ENCODE measurements at places on chromosomes 4 and X.
A peak's percentile ranks its signal among the peaks of the same experiment; 100 is the strongest.

GRCh38 chrX:43958529-43958928 lies 14.7 kb downstream of the NDP start:
- peak; percentile 53 for DNase-seq

GRCh38 chr4:106126062-106126461 lies 189.9 kb downstream of the TBCK start:
- no peak for DNase-seq

DNA sequence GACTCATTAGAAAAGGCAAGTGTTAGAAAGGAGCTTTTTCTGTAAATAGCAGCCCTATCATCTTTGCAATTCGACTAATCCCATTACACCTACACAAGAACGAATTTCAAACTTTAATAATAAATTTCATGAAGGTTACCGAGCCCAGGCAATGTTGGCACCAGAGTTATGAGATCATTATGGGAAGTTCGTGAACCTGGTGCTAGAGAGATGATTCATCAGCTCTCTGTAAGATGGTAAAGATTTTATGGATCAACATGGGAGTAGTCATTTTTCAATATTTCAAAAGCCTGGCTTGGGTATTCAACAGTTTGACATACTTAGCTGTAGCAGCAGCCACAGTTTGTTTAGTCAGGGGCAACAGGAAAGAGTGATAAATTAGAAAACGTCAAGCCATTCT lies 35.8 kb downstream of the AMELX start:
- no peak for DNase-seq

DNA sequence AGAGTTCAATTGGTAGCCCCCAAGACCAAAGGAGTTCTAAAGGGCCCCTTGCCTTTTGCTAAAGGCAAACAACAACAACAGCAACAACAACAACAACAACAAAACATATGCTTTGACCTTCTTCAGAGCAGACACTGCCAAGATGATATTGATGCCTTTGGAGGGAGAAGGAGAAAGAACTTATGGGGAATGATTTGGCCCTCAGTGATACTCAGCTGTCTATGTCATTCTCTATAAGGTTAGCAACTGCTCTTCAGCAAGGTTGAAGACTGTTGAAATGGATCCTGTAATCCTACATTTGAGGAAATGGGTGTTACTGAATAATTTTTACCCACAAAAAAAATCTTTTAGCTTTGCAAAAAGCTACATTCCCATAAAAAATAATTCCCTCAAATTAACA lies 72.5 kb downstream of the PRPS1 start:
- no peak for DNase-seq

DNA sequence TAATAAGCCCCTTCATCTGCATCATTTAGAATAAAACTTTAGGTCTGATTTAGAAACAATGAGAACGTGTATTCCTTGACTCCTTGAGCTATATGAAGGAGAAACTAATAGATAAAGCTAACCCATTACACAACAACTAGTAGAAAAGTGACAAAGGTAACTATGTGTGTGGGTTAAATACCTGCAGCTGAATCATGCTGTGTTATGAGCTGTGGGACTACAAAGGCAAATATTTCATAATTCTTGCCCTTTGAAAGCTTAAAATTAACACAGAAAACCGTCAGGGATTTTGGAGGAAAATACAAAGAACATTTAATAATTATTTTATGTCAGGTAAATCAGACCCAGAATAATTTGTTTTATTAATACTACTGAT lies 898 bp upstream of the NDP start:
- no peak for DNase-seq

DNA sequence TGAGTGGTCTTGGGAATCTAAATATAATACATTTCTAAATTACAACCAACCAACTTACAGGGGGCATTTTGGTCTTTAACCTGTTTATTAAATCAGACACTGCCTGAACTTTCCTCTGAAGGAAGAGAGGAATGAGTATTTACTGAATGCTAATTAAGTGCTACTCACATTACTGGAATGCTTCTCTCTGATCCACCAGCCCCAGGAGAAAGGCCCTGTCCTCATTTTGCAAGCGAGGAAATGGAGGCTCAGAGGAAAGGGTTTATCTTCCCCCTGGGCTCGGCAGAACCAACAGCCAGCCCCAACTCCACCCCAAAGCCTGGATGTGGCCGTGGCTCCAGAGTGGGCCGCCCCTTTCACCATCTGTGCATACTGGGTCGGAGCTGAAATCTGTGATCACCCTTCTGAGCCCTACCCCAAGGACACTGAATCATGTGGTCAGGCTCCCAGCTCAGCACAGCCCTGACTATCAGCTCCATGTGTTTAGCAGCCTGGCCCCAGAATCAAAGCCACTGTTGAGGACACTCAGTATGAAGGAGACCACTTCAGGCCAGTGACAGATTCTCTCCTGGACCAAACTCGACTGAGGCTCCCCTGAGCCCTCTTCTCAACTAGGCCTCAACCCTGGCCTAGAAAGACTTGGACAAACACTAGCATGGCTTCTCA lies 56.7 kb upstream of the ENPP6 start:
- DNase-seq: no peak

DNA sequence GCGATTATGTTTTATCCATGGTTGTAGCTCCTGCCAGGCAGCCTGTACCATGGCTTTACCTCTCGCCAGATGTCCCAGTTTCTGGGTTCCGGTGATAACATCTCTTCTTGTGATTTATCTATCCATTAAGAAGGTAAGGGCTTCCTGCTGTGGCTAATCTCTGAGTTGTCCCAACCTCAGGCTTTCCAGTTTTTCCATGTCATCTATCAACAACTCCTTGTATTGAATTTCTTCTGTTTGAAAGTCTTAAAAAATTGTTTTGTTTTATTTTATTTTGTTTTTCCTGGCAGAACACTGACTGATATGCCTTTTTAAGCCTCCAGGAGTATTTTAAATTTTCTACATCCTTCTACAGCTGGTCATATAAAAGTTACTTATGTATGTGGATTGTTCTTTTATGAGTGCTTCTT lies 241.9 kb downstream of the ANTXR2 start:
- DNase-seq: no peak

GRCh38 chrX:113935518-113935917 lies 648.4 kb upstream of the HTR2C start:
- DNase-seq: no peak

DNA sequence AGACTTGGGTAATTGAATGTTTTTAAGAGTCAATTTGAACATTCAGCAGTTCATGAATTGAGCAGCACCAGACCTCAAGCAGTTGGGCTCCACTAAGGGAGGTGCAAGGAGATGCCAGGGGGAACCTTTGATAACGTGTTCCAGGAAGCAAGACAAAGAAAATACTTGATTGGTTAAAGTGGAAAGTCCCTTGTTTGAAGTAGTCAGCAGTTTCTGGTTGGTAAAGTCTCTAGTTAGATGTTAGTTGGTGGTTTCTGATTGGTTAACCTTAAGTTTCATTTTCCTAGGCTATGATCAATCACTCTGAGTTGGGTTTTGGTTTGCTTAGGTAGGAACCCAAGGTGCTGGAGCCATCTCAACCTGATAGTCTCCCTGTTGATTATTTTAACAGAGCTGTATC lies 4.0 kb downstream of the HERC6 start:
- no peak for DNase-seq

- no peak for DNase-seq
Observed at GRCh38 chr4:917466-917865, 14.7 kb downstream of the GAK start.

GRCh38 chr4:20591571-20591970 lies 108.7 kb upstream of the PACRGL start:
- DNase-seq: no peak

DNA sequence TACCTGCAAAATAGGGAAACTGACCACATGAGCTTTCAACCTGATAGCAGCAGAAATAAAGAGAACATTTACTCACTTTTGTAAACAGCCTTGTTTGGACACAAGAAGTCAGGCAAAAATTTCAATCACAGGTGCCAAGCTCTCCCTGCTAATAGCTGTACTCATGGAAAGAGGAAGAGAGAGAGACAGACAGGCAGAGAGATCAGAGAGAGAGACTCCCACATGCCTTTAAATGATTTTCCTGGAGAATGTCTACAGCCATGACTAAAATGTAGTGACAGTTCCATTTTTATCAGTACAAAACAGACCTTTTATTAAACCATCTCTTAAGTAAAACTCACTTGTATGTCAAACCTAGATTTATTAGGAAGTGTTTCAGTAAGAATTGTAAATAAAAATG lies 752.9 kb downstream of the TRAM1L1 start:
- no peak for DNase-seq

DNA sequence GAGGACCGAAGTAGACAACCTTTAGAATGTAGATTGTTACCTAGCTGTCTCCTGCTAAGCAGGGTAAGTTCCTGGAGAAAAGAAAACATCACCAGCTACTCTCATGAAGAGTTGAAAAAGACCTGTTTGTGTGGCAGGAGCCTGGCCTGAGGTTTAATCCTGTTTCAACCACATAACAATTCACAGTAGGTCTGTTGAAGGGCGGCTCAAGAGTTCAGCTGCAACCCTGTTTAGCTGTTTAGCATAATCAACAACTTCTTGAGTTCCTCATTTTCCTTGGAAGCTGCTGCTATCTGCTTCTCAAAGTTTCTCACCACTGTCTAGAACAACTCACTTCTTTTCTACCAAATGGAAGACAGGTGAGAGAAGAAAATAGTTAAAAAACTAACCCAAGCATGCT lies 170.4 kb upstream of the TET2 start:
- no peak for DNase-seq

- DNase-seq: no peak
Observed at GRCh38 chr4:107317611-107318010, 281.5 kb upstream of the DKK2 start.

GRCh38 chr4:36772154-36772516 lies 472.4 kb upstream of the NWD2 start:
- DNase-seq: no peak

DNA sequence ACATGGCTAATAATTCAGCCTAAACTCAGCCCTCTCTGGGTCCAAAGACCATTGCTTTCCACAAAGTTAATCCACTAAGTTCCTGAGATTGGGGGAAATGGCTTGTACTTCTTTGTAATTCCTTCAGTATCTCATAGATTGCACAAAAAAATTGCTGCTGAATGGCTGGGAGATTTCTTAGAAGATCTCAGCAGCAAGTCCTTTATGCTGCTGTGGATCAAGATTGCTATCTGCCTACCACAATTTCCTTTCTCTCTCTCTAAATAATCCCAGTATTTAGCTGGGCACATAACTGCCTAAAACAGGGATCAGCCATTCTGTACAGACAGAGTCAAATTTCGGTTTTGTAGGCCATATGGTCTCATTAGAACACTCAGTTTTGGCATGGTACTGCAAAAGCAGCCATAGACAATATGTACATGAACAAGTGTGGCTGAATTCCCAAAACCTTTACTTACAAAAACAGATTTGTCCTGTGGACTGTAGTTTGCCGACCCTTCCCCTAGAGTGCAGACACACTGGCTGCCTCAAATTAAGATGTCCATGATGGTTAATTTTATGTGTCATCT lies 18.5 kb upstream of the HOPX start:
- DNase-seq: no peak

DNA sequence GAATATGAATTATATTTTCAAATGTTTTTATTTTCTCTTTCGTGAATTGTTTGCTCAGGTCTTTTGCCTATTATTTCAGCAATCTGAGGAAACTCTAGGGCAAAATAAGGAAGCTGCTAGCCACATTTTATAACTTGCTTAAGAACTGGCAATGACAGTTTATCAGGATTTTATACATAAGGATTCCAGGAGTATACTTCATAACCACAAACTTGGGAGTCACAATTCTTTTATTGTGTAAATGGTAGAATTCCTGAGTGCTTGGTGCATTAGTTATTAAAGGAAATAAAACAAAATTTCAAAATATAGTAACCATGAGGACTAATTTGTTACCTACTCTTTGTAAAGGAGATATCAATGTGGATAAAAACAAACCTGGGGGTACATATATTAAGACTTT lies 54.4 kb downstream of the PALLD start:
- DNase-seq: no peak

GRCh38 chr4:120659616-120660170 lies 262.8 kb downstream of the PRDM5 start:
- no peak for DNase-seq

DNA sequence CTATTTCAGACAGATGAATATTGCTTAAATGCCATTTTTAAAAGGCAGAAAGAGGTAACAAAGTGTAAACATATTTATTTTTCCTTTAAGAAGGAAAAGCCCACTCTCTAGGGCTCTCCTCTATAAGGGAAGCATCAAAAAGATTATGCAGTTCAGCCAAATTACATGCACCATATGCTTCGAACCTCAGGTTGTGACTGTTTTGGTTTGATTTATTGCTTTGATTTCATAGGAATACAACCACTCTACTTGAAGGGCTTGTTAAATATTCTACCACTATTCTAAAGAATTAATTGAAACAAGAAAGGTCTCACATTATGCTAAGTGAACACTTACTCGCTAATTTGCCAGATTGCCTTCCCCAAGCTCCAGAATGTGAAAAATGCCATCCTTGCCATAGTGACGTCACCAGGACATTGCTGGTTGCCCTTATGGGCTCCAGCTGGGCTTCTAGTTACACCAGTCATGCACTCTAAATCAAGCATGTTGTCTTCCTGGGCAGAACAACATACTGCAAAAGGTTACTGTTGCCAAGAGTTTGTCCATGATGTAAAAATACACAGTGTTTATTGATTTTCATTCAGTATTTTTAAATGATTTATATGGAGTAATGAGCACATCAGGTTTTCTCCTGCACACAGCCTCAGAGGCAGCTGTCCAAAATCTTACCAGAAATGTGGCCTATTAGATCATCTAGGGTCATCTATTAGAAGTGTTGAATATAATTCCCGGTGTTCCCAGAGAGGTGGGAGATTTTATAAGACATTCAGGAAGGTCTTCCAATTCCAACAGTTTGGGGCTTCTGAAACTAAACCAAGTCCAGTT lies 164.4 kb upstream of the RAPGEF2 start:
- no peak for DNase-seq

DNA sequence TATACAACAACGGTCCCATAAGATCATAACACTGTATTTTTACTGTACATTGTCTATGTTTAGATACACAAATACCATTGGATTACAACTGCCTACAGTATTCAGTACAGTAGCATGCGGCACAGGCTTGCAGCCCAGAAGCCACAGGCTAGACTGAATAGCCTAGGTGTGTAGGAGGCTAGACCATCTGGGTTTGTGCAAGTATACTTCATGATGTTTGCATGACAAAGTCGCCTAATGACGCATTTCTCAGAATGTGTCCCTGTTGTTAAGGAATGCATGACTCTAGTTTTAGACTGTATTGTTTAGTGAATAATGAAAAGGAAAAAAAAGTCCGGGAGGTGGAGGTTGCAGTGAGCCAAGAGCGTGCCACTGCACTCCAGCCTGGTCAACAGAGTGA lies 56.5 kb upstream of the C4orf50 start:
- DNase-seq: no peak

DNA sequence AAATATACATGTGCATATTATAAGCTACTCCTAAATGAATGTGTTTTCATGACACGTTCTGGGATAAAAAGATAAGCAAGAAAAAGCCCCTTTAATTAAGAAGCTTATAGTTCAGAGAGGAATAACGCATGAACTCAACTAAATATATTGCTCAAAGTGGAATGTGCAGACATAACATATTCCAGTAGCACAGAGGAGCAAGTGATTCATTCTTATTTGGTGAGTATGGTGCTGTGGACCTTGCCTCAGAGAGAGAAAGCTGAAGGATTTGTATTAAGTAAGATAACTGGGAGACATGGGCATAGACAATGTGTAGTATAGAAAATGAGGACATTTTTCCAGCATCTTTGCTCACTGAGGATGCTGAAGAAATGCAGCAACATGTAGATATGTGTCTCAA lies 76.8 kb downstream of the CFAP299 start:
- DNase-seq: no peak
